ENCODE measurements at places on chromosomes 4 and X.
A peak's percentile ranks its signal among the peaks of the same experiment; 100 is the strongest.

DNA sequence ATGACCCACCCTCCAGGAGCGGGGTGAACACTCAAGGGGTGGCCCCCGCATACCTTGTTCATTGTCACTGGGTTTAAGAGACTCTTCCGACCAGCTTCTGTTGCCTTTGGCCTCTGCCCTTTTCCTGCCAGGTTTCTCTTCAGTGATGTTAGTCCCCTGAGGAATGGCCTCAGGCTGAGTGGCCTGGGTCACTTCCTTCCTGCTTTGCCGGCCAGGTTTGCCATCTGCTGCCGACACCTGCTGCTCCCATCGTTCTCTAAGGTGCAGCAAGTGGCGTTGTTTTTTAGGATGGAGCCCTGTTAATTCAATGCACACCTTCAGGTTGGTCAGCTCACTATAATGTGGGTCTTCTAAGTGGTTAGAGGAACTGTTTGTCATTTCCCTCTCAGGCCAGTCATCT, 34.2 kb downstream of the BCOR start:
- no peak for DNase-seq

GRCh38 chrX:84322083-84322827, 134.3 kb upstream of the RPS6KA6 start:
- DNase-seq = no peak

GRCh38 chr4:142155347-142155746, 519.0 kb downstream of the IL15 start:
- no peak for DNase-seq

DNA sequence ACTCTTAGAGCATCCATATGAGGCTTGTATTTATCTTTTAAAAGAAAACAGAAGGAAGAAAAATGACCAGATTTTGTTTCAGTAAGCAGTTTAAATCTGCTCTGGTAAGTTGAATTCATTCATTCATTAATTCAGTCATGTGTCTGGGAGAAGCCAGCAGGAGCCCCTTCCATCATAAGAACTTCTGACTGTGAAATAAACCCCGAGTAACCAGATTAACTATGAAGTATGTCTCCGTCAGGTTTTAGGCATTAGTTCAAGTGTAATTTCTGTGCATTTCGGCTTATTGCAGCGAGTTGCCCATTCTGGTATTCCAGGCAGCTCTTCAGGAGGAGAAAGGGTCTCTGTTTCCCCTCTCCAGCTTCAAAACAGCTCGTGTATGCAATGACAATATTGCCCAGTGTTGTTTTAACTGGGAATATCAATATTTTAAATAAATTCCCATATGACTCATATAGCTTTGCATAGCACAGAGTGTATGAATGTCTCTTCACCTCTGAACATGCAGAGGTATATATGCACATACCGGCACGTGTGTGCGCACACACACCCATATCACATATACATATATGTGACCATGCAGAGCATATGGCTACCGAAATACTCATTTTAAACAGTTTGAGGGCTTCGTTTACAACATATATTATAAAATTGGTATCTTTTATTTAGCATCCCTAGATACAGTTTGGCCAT, 255.3 kb downstream of the BCOR start:
- no peak for DNase-seq

GRCh38 chr4:11158971-11159370, 269.7 kb downstream of the HS3ST1 start:
- no peak for DNase-seq

- no peak for DNase-seq
These were observed at the start of gene PWWP3B for GRCh38 chrX:106168107-106168506. Gene PWWP3B, plus strand, starts transcription at chrX:106168305. Its CDS starts 37,128 bp downstream, at chrX:106205433.

GRCh38 chr4:88189881-88190585, 31.6 kb upstream of the ABCG2 start:
- DNase-seq = no peak

GRCh38 chrX:96002431-96002830, 682.2 kb upstream of the DIAPH2 start:
- DNase-seq = no peak

- no peak for DNase-seq
These were observed 100.9 kb downstream of the PTCHD1 start for GRCh38 chrX:23435575-23435974.

- no peak for DNase-seq
These were observed 438.9 kb downstream of the NAF1 start for GRCh38 chr4:162727766-162728165.

DNA sequence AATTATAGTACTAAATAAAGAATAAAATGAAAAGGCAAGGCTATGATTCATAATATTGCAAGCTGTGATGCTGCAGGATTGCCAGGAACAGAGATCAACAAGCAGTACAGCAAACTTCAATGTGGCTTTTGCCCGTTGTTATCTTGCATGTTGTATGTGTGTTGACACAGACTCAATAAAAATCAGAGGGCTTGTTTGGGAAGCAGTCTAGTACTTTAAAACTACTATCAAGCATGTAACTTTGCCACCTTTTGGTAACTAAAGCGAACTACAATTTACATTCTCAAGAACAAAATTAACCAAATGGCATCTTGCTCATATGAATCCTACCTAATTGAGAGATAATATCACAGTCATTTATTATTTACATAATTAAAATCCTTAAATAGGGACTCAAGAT, 79.8 kb upstream of the GPM6A start:
- peak; percentile 37 for DNase-seq

GRCh38 chr4:70838204-70838603, 1.5 kb downstream of the GRSF1 start:
- DNase-seq = no peak

DNA sequence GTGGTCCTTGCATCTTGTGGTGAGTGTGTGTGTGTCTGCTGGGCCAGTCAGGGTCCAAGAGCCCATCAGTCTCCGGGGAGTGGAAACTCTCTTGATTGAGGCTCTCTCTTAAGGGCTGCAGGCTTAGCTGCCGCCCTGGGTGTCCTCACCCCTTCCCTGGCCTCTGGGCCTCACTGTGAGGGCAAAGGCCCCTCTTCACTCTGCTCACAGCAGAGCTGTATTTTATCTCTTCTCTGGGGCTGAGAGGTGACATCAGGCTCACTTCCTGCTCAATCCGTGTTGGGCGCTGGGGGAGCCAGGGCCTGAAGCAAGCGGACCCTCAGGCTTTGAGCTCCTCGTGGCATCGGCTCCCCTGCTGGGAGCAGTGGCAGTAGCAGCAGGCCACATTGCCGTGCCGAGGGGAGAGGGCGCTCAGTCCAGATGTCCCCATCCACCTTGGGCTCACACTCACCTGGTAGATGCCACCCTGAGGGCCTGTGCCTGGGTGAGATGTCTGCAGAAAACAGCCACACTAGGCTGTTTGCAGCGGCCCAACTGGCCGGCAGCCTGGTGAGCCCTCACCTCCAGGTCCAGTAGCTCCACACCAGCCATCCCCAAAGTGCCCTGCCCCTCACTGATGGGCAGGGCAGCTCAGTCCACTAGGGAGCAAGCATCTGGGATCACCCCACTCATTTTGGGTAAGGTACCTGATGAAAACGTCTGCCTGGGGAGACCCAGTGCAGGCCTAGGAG, 24.7 kb upstream of the PRPS1 start:
- no peak for DNase-seq

- DNase-seq = no peak
These were observed 48.6 kb downstream of the BMPR1B start for GRCh38 chr4:94806376-94806775.

All from AML-193 (cell line).